ENCODE measurements at places on chromosomes 6 and 20.

DNA sequence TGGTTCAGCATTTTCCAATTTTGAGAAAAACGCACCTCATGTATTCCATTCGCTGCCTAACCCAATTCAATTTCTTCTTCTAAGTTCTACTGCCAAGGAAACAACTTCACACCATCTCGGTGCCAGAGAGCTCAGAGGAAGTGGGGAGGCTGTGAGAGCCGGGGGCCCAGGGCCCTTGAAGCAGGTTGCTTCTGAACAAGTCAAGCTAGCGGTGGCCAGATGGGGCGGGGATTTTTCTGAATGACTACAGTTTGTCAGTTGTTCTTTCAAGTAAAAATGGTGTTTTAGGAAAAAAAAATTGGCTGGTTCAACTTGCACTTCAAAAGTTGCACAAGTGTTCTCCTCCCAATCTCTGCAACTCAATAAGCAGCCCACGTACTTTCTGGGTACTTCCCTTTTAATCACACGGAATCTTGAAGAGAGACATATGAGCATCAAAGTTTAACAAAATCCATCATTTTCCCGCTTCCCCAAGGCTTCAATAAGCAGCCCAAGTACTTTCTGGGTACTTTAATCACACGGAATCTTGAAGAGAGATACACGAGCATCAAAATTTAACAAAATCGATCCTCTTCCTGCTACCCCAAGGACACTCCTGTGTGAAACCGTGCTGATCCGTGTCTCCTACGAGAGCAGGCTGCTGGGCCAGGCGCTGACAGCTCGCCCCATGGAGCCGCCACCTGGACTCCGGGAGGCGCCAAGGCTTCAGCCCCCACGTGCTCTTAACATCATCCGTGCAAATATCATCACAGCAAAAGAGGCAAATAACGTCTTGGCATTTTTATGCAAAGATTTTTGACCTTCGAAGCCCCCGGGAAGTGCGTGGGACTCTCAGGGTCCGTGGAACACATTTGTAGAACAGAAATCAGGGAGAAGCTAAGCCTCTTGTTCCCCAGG is 186.7 kb upstream of the PDE10A start:
- DNase-seq = no peak

DNA sequence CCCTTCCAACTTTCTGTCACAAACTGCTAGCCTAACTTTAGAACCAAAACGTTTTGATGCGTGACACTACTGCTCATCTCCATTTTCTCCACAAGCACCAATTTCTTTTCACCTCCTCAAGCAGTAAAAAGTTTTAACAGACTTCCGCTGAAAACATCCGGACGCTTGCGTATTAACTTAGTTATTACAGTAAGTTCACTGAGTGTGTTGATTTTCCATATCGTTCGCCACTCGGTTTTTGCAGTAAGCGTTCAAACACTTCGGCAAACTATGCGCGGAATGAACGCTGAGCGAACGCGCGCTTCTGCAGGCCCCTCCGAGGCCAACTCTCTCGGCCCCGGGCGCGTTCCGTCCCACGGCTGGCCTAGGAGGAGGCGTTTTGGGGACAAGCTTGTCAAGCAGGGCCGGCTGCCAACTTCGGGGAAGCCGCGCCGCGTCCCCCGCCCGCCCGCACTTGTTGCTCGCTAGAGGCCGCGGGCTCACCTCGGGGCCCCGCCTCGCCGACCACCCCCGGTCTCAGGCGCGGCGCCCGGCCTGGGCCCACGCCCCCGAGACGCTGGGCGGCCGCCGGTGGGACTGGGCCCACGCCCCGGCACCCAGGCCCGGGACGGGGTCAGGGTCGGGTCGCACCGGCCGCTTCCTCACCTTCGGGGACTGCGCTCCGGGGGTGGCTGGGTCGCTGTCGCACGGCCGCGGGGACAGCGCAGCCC is 945 bp downstream of the PHF10 start:
- peak; percentile 67 for DNase-seq

DNA sequence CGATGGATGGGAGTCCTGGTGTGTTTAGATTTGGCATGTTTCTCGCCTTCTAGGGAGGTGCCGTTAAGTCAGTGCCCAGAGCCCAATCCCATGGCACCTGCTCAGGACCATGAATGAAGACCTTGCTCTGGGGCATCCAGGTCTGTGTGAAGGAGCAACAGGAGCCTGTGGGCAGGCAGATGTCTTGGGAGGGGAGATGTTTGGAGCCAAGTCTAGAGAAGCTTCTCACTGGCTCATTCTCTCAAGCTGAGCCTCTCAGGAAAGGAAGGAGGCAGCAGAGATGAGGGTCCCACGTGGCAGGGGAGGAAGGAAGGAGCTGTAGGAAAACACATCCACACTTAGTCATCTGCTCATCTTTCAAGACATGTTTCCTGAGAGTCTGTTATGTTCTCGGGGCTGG is 9.5 kb upstream of the SIRPB1 start:
- no peak for DNase-seq

GRCh38 chr20:24194143-24194542 is 205.6 kb upstream of the GGTLC1 start:
- DNase-seq = peak; percentile 34

- no peak for DNase-seq
Measured at GRCh38 chr6:6729971-6730370, 141.5 kb downstream of the LY86 start.

GRCh38 chr20:62647521-62648317 is 5.4 kb downstream of the SLCO4A1 start:
- DNase-seq = no peak

Measured in M059J (cell line).